ENCODE measurements at places on chromosomes 3 and 15.

DNA sequence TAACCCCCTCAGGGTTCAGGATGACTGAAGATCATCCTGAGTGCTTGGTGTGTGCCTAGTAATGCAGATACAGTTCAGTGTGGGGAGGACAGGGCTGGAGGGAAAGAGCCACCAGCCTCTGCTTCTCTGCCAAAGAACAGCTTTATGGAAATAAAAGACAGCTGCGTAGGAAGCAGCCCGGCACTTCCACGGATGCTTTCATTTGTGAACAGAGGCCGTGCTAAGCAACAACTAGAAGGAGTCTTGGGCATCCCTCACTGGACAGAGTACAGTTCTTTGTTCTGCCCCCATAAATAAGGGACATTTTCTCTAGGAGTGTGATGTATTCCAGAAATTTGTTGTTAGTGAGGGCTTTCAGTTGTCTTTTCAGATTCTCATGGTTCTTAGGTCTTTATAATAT is 194.8 kb upstream of the RGMA start:
- DNase-seq = no peak

- DNase-seq = no peak
Measured at GRCh38 chr15:74869726-74870407, 3.3 kb downstream of the SCAMP2 start.

GRCh38 chr3:115787818-115788217 is 164.5 kb downstream of the GAP43 start:
- DNase-seq = no peak

GRCh38 chr3:42183991-42184632 is 81.9 kb downstream of the CCK start:
- DNase-seq = no peak

GRCh38 chr3:16484984-16485383 is 28.5 kb downstream of the RFTN1 start:
- DNase-seq = no peak

DNA sequence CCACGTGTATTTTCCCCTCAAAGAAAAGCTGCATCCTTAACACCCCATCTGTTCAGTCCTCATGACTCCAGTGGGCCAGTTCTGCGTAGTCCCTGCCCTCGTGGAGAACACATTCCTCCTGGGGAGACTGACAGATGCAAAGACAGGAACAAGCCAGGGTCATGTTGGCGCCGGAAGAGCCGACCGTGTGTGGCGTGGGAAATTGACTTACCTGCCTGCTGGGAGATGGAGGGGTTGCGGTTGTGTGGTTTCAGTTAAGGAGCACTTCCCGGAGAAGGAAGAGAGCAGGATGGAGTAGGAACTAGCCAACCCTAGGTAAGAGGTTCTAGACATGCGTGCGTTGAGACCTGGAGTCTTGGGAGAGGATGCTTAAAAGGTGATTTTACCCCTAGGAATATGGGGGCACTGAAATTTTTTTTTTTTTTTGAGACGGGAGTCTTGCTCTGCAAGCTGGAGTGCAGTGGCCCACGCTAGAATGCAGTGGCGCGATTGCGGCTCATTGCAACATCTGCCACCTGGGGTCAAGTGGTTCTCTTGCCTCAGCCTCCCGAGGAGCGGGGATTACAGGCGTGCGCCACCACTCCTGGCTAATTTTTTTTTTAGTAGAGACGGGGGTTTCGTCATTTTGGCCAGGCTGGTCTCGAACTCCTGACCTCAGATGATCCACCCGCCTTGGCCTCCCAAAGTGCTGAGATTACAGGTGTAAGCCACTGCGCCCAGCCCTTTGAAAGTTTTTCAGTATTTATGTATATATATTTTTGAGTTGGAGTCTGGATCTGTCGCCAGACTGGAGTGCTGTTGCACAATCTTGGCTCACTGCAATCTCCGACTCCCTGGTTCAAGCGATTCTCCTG is 1.4 kb downstream of the VHL start:
- no peak for DNase-seq

DNA sequence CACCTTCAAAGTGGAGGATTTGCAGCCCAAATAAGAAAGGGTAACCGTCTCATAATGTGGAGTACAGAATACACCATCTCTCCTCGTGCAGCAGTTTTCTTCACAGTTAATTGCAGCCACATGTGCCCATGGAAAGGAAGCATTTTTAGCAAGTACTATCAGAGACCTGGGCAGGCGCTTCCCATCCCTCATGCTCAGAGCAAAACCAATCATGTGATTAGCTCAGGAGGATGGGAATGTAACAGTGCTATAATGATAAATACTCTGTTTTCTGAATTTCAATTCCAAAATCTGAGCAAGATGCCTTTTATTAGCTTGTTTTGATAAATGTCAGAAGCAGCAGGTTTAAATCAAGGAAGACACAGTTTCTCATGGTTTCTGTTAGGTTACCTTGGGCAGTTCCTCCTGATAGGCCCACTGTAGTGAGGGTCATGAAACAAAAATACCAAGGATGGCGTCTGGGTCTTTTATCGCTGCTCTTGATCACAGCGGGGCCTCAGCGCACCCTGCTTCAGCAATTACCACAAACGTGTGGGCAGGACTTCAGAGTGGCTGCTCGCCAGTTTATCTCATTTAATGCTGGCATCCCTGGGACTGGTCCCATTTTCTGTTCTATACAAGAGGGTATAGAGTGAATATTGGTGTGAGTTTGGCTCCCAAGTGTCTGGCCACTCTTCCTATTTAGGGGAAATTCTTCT is 92.6 kb upstream of the VGLL4 start:
- no peak for DNase-seq

GRCh38 chr3:194522579-194523046 is 35.8 kb upstream of the ATP13A3 start:
- no peak for DNase-seq

DNA sequence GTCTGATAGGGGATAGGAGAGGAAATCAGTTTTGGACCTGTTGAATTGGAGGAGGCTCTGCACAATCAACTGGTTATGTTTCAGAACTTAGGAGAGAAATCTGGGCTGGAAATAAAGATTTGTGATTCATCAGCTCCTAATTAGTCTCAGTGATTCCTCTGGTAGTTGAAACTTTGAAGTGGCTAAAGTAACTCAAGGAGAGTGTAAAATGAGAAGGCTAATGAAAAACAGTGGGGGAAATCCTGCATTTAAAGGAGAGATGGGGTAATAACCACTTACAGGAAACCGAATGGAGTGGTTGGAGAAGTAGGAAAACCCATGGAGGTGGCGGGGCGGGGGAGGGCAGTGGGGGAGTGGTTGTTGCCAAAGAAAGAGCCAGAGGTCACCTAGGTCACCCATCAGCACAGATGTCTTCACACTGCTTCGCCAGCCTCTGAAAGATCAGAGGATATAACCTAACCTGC is 32.6 kb downstream of the MAP2K5 start:
- no peak for DNase-seq

DNA sequence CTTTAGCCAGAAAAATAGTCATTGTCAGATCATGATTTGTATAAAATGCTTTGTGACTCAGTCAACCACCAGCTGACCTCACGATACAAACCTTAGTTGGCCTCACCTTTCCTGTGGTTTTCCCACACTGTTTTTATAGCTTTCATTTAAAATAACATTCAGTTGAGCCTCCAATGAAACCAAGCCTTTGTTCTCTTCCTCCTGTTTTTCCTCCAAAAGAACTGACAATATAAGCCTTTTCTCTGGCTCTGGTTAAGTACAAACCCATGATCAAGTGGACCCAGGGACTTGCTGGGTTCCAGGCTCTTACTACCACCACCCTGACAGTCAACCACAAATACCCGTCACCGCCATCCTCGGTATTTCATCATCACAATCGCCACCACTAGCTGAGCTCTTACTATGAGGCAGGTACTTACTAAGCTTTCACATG is 81.7 kb downstream of the TAMM41 start:
- no peak for DNase-seq

- DNase-seq = no peak
Measured at GRCh38 chr3:37461485-37462000, 287.2 kb upstream of the LRRFIP2 start.

DNA sequence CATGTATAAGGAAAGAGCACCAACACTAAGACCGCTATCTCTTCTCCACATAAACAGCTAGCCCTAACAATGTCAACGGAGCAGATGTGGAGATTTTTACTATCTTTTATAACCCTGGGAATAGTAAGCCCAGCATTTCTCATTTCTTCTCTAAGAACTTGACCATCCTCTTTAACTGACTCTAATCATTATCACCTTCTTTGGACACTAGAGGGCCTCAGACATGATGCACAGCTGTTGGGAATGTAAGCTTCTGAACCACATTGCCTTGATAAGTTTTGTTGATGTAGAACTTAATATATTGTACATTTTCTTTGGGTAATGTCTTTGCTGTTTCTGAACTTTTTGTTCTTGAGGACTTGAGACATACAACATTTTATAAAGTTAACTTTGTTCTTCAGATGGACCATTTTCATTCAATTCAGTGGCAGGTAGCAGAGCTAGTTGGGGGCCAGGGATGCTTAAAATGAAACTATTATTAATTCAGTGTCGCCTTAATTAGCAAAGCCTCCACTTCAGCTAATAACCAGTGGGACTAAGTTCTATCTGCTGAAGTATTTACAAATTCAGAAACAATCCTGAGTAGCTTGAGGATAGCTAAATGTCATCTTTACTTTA is 9.6 kb upstream of the TAGLN3 start:
- DNase-seq = no peak

- peak; percentile 11 for DNase-seq
Measured at GRCh38 chr3:132352556-132353143, 35.4 kb downstream of the ACP3 start.

DNA sequence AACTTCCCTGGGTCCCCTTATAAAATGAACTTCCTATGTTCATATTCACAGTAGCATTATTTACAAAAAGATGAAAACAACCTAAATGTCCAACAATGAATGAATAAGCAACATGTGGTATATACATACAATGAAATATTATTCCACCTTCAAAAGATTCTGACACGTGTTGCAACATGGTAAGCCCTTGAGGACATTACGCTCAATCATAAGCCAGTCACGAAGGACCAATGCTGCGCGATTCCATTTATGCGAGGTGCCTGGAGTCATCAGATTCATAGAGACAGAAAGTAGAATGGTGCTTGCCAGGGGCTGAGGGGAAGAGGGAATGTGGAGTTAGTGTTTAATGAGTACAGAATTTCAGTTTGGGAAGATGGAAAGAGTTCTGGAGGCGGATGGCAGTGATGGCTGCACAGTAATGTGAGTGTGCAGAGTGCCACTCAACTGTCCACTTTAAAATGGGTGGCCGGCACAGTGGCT is 88.8 kb upstream of the ALDH1A3 start:
- no peak for DNase-seq

DNA sequence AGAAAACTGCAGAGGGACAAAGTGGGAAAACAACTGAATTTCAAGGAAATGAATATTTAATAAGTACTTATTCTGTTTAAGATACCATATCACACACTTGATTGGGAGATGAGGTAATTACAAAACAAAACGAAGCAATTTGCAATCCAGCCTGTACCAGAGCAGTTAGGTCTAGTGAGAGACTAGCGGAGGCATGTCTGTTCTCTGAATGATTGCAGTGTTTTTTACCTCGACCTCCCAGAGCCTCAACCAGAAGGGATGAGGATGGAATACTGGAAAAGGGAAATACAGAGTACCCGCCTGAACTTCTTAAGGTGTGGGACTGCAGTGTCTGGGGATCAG is 59.5 kb downstream of the PIK3CB start:
- DNase-seq = no peak

DNA sequence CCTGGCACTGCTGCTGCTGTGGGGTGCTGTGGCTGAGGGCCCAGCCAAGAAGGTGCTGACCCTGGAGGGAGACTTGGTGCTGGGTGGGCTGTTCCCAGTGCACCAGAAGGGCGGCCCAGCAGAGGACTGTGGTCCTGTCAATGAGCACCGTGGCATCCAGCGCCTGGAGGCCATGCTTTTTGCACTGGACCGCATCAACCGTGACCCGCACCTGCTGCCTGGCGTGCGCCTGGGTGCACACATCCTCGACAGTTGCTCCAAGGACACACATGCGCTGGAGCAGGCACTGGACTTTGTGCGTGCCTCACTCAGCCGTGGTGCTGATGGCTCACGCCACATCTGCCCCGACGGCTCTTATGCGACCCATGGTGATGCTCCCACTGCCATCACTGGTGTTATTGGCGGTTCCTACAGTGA is 2.1 kb downstream of the GRM2 start:
- no peak for DNase-seq

- no peak for DNase-seq
Measured at GRCh38 chr3:19662486-19662885, 271.5 kb downstream of the EFHB start.

GRCh38 chr3:194661374-194661773 is 10.6 kb downstream of the LSG1 start:
- DNase-seq = no peak

DNA sequence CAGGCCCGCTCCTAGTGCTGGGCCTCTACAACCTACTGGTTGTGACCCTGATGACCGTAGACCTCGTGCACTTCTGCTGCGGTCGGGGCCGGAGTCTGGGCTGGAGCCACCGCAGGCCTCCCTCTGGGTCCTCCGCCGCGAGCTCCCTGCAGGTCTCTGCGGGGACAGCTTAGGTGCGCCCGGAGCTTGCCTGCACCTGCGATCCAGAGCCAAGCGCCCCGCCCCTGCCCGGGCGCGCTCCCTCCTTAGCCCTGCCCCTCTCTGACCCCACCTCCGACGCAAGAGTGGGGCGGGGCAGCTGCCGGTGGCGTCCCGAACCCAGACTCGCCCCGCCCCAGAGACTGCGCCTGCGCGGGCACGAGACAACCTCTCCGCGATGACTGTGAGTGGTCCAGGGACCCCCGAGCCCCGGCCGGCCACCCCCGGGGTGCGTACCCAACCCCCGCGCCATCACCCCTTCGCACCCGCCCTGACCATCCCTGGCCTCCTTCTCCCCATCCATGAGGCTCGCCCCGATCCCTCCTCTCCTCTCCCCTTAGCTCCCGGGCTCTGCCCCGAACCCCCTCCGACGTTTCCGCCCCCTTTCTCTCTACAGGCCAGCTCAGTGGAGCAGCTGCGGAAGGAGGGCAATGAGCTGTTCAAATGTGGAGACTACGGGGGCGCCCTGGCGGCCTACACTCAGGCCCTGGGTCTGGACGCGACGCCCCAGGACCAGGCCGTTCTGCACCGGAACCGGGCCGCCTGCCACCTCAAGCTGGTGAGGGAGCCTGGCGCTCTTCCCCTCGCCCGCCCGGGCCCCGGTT is at the start of gene UNC45A:
Gene UNC45A (plus strand): TSS at position 337 of the 803 bp plus-strand sequence. CDS start 40 bp downstream, at position 377.
- DNase-seq = peak; percentile 93

- no peak for DNase-seq
Measured at GRCh38 chr3:24533561-24534193, 39.0 kb upstream of the THRB start.

GRCh38 chr3:53616321-53616720 is 121.9 kb downstream of the CACNA1D start:
- DNase-seq = no peak

DNA sequence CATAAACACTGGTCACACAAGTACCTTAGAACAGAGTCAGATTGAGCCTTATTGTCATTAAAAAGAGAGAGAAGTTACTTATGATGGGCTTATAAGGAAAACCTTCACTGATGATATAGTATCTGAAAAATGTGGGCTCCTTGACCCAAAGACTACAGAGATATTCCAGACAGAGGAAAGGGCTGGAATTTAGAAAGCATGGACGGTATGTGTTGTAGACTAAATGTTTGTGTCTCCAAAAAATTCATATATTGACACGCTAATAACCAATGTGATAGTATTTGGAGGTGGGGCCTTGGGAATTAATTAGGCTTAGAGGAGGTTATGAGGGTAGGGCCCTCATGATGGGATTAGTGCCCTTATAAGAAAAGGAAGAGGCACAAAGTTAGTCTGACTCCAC is 61.0 kb upstream of the DAZL start:
- no peak for DNase-seq

GRCh38 chr15:36914466-36914865 is 185.9 kb downstream of the MEIS2 start:
- no peak for DNase-seq

GRCh38 chr15:100311154-100311625 is 30.6 kb downstream of the ADAMTS17 start:
- no peak for DNase-seq

- no peak for DNase-seq
Measured at GRCh38 chr3:37999836-38000235, 9.2 kb downstream of the VILL start.

Measured in stimulated activated CD4-positive, alpha-beta T cell treated with anti-CD3 and anti-CD28 coated beads, Interleukin-15, amount 100 ng/mL, for 1 hour (primary cell).